Epithelial cell of esophagus (primary cell): ENCODE measurements at places on chromosomes 11 and 22.

GRCh38 chr11:22337596-22338485, at the start of gene SLC17A6:
TSS of gene SLC17A6 (plus strand) at chr11:22338381. CDS start at chr11:22338534, 153 bp downstream.
- DNase-seq: peak; percentile 58

DNA sequence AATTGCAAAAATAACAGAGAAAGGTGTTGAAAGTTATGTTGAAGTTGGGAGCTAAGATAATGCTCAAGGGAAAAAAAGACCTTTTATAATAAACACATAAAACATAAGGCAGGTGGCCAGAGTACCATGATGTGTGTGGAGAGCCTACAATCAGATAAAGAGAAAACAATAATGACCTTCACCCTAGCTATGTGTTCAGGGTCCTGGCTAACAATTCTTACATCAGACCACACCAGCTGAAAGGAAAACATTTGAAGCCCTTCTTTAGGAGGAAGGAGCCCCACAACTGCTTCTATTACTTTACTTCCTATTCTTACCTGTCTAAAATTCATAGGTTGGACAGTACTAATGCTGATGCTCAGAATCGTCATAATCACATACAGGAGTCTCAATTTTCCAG, 2.5 kb downstream of the TSG101 start:
- DNase-seq: no peak

DNA sequence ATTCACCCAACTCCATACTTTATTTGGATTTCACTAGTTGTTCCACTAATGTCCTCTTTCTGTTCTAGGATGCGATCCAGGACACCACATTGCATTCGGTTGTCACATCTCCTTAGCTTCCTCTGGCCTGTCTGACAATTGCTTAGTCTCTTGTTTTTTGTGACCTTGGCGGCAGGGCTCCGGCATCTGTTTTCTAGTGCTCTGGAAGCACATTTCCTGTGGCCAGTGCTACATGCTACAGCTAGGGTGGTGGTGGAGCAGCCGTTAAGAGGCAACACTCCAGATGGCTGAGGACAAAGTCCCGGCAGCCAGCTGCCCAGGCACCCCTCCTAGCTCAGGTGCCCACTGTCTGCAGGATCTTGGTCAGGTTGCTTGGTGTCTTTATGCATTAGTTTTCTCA, 6.8 kb downstream of the STX3 start:
- DNase-seq: no peak

DNA sequence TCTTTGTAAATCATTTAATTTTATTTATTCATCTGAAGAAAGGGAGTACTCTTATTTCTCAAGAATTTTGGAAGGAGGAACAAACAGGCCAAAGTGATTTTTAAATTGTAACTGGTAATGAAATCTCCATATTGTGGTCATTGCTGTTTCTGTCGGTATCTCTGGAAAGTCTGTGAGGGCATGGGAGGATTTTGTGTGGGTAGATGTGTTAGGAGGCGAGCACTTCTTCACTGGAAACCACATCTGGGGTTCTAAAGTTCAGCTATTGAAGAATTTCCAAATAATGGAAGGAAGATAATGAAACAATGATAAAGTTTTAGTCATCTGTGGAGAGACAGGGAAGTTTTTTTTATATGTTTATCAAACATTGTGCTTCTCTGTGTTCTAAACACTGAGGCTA, 6.6 kb downstream of the TRIM34 start:
- no peak for DNase-seq

DNA sequence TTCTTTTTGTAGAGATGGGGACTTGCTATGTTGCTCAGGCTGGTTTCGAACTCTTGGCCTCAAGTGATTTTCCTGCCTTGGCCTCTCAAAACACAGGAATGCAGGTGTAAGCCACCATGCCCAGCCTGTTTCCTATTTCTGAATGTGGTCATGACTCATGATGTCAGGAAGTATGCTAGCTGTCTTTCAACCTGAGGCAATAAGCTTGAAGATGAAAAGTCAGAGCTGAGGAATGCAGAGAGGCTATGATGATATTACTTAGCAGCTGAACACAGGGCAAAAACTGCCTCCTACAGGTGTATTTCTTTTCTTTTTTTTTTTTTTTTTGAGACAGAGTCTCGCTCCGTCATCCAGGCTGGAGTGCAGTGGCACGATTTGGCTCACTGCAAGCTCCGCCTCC, 9.0 kb upstream of the NUCB2 start:
- DNase-seq: peak; percentile 99

DNA sequence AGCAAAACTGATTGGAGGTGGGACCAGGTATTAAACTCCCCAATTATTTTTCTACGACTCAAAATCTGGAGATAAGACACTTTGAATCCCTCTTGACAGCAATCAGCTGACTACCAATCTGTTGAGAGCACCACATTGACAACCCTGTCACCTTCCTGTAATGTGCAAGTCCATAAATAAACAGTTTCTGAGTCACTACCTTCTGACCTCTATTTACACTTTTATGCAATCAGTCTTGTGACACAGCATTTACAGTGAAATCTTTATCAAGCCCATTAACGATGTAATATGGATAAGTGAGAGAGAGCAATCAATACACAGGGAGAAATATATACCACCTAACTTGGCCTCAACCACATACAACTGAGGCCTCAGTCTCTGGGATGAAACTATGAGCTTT, 283.7 kb upstream of the ANO5 start:
- DNase-seq: peak; percentile 1
